ENCODE measurements at places on chromosomes 5 and 9.

- no peak for DNase-seq
Observed at GRCh38 chr5:17190799-17191391, 26.5 kb upstream of the BASP1 start.

DNA sequence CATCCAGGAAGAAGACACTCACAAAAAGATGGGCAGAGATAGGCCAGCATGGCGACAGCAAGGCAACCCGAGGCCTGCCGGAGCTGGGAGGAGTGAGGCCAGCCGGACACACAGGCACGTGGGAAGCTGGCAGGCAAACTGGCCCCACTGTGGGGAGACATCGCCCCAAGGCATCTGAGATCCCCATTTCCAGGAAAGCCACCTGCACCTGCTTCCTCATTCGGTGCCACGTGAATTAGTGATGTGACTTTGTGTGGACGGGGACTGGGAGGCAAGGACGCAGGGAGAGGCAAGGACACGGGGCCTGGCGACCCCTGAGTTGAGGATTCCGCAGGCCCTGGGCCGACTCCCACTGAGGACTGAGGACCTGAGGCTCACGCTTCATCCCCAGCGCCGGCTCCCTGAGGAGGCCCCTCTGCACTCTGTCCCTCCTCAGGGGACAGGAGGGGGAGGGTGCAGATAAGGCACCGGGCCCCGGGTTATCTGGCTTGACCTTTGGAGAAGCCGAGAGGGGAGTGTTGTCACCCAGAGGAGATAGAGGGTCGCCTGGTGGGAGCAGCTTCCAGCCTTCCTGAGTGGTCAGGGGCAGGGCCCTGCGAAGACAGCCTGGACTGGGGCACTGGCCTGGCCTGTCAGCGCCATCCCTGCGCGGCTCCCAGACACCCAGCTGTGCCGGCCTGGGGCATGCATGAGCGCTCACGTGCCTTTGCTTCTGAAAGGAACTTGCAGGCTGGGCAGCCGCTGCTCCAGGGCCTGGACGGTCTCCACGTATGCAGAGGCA is 39.7 kb downstream of the NDUFS6 start:
- no peak for DNase-seq

DNA sequence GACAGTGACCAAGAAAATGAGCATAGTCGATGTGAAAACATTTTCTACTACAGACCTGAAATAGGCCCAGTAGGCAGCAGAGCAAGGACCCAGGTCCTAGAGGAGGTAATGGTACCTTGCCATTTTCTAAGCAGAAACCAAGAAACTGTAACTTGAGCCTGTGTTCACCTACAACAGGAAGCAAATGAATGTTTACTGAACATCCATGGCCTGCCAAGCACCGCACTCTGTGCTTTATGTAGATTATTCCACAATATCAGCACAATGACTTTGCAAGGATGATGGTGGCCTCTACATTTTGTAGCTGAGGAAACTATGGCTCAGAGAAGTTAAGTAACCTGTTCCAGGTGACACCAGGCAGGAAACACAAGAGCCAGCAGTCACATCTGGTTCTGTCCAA is 215.3 kb downstream of the SPOCK1 start:
- DNase-seq: no peak

- no peak for DNase-seq
Observed at GRCh38 chr5:179406031-179406961, 61.0 kb upstream of the ADAMTS2 start.

DNA sequence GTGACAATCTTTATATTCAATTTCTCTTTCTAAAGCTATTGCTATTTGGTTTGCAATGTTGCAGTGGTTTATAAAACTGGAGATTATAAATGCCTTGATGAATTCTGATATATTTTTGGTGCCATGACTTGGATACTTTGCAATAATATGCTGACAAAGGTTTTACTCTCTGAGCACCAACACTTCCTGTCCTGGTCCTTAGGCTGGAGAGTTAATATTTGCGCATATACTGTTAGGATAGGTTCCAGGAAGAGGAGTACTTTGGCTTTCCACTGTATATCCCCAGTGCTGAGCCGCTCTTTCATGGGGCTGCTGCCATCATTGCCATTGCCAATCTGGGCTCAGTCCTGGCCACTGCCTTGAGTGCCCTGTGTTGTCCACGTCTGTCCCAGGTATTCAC is 139.6 kb downstream of the ZCCHC7 start:
- DNase-seq: no peak

DNA sequence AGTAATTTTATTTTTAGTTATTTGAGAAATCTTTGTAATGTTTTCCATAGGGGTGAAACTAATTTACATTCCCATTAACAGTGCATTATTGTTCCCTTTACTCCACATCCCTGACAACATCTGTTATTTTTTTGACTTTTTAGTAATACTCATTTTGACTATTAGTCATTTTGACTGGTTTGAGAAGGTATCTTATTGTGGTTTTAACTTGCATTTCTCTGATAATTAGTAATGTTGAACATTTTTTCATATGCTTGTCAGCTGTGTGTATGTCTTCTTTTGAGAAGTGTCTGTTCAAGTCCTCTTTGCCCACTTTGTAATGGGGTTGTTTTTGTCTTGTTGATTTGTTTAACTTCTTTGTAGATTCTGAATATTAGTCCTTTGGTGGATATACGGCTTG is 27.5 kb downstream of the CCDC152 start:
- DNase-seq: no peak

- no peak for DNase-seq
Observed at GRCh38 chr5:147481874-147482705, 27.8 kb downstream of the DPYSL3 start.

DNA sequence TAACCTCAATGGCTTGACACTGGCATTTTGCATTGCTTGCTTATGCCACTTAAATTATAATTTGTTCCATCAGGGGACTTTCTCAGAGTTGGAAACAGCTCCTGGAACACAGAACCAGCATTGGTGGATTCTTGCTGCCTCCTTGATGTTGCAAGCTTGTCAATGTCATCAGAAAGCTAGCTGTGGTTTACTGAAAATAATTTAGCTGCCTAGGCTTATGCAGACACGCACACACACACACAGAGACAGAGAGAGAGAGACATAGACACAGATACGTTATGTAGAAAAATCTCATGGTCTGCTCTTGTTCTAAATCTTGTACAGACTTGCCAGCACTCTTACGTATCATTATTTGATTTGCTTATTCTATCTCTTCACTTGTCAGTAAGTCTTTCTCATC is 78.0 kb downstream of the HMHB1 start:
- DNase-seq: no peak

DNA sequence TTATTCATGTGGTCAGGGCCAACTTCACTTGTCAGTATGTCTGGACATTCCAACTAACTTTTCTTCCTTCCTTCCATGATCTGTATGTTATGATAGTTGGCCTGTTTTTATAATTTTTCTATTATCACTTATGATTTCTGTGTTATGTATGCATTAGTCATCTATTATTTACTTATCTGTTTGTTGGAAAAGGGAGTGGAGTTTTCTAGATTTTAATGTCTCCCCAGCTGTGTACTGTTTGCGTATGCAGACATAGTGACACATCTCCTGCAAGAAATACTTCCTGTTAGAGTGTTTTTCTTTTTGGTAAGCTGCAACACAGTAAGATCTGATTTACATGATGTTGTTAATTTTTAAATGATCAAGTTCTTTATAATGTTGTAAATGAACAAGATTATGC is 8.7 kb upstream of the INSYN2B start:
- DNase-seq: no peak

DNA sequence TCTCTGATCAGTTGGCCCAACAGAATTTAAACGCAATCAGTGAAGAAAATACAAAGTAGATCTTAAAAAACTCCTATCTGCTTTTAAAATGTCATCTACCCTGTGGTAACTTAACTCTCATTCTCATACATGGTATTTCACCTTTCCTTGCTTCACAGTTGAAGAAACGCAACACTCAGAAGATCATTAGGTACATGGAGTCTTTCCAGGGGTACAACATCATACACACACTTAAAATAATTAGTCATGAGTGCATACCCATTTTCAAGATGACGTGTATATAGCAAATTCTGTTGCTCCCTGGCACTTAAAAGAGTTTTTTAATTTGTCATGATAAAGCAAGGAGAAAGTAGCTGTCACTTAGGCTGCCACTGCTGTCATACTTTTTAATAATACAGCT is 259.9 kb downstream of the BNC2 start:
- DNase-seq: no peak

GRCh38 chr5:9370256-9370655 is 175.6 kb downstream of the SEMA5A start:
- DNase-seq: no peak

DNA sequence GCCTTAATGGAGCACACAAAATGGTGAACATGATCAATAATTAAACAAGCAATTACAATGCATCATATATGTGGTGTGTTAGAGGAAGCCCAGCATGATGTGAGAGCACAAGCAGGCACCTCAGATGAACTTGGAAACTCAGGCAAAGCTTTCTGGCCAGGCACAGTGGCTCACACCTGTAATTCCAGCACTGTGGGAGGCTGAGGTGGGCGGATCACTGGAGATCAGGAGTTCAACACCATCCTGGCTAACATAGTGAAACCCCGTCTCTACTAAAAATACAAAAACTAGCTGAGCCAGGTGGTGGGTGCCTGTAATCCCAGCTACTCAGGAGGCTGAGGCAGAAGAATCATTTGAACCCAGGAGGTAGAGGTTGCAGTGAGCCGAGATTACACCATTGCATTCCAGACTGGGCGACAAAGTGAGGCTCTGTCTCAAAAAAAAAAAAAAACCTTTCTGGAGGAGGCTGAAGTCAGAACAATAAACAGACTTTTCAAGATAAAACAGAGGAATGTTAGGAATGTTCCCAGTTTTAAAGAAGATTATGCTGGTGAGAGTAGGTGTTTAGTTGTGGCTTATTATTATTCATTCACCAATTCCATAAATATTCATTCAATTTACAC is 159.4 kb downstream of the CEMIP2 start:
- no peak for DNase-seq

GRCh38 chr5:73591102-73591695 is 25.7 kb downstream of the UTP15 start:
- peak; percentile 50 for DNase-seq

DNA sequence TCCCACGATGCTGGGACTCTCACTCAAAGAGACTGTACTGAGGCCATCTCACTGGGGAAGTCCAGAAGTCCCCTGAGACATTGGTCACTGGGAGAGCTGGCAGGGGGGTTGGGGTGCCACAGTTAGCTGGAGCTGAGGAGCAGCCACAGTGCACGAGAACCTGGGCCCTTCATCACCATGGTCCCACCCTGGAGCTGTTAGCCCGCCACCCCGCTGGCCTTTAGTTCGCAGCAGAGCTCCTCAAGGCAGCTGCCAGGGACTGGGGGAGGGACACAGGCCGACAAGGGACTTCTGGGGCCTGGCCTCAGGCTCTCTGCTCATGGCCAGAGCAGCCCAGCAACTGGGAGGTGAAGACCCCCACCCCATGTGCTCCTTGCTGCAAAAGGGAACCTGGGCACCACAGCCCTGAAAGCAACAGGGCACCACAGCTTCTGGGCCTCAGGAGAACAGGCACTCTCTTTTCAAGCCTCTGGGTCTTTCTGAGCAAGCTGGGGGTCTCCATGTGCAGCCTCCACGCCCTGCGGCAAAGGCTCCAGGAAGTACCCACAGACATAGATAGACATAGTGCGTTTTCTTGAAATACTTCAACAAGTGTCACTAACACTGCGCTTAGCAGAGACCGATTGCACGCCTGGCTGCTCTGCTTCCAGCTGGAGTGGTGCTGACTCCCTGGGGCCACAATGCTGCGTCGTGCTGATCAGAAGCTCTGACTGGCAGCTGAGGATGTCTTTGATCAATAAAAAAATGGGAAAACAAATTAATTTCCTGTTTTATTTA is 46.0 kb downstream of the VAV2 start:
- DNase-seq: no peak

DNA sequence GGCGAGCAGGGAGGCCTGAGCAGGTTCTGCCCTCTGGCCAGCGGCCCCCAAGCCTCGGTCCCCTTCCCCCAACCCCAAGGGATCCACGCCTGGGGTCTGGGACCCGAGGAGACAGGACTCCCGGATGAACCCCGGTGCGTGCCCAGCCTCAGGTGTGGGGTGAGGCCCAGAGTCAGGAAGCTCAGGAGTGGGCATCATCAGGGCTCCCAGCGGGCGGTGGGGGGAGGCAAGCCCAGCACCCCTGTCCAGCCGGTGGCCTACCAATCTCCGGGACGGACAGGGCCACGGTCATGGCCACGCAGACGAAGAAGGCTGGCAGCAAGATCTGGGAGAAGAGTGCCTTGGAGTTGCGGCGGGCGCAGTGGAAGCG is 14.5 kb downstream of the ABCA2 start:
- DNase-seq: no peak

DNA sequence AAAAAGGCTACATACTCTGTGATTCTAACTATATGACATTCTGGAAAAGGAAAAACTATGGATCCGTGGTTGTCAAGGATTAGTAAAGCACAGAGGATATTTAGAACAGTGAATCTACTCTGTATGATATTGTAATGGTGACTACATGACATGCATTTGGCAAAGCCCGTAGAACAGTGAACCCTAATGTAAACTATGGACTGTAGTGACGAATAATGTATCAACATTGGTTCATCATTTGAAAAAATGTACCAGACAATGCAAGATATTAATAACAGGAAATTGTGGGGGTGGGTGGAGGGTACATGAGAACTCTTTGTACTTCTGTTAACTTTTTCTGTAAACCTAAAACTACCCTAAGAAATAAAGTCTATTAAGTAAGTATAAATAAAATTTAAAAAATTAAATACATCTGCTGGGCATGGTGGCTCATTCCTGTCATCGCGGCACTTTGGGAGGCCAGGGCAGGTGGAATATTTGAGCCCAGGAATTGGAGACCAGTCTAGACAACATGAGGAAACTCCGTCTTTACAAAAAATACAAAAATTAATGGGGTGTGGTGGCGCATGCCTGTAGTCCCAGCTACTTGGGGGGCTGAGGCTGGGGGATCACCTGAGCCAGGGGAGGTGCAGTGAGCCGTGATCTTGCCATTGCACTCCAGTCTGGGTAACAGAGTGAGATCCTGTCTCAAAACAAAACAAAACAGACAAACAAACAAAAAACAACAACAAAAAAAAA is 101.7 kb upstream of the TBC1D2 start:
- DNase-seq: no peak

DNA sequence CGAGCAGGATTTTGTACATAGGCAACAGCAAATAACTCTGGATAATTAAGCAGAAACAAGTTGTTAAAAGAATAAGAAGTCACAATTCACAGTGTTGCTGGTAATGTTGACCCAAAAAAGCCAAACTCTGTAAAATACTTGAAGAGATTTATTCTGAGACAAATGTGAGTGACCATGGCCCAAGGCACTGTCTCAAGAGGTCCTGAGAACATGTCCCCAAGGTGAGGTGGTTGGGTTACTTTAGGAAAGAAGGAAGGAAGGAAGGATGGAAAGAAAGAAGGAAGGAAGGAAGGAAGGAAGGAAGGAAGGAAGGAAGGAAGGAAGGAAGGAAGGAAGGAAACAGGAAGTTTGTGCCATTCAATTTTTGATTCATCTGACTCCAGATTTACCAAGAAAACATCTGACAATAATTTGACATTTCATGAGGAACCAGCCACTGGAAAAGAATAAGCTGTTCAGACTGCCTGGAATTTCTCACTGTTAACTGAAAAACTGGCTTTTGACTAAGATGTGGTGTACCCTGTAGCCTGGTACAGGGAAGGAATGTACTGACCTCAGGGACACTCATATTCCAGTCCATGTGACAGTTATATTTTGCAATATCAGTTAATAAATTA is 295.9 kb upstream of the TNC start:
- DNase-seq: no peak

- no peak for DNase-seq
Observed at GRCh38 chr5:78213799-78214198, 80.7 kb downstream of the AP3B1 start.
